ENCODE measurements at places on chromosomes 5 and 9.

GRCh38 chr5:94992325-94992724 is 292.6 kb downstream of the MCTP1 start:
- no peak overlapping the region for H3K27ac ChIP-seq
- no peaks in the 10 kb centered on the region for H3K4me1 ChIP-seq
- H3K27me3 ChIP-seq: no peaks in the 10 kb centered on the region
- H3K36me3 ChIP-seq: no peaks in the 10 kb centered on the region
- DNase-seq: no peak

DNA sequence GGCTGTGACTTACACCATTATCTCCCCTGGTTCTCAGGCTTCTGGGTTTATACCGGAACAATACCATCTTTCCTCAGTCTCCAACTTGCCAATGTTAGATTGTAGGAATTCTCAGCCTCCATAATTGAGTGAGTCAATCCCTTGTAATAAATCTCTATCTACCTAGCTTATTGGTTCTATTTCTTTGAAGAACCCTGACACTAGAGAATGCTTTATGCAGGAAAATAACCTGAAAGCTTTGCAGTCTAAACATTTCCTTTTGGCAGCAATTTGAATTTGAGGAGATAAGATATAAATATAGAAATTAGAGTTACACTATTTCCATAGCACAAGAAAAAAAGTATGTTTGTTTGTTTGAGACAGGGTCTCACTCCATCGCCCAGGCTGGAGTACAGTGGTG is 278.1 kb upstream of the CDH18 start:
- no peaks in the 10 kb centered on the region for H3K36me3 ChIP-seq
- H3K27ac ChIP-seq: no peak overlapping the region
- no peaks in the 10 kb centered on the region for H3K27me3 ChIP-seq
- no peaks in the 10 kb centered on the region for H3K4me1 ChIP-seq
- H3K4me3 ChIP-seq: no peak overlapping the region

DNA sequence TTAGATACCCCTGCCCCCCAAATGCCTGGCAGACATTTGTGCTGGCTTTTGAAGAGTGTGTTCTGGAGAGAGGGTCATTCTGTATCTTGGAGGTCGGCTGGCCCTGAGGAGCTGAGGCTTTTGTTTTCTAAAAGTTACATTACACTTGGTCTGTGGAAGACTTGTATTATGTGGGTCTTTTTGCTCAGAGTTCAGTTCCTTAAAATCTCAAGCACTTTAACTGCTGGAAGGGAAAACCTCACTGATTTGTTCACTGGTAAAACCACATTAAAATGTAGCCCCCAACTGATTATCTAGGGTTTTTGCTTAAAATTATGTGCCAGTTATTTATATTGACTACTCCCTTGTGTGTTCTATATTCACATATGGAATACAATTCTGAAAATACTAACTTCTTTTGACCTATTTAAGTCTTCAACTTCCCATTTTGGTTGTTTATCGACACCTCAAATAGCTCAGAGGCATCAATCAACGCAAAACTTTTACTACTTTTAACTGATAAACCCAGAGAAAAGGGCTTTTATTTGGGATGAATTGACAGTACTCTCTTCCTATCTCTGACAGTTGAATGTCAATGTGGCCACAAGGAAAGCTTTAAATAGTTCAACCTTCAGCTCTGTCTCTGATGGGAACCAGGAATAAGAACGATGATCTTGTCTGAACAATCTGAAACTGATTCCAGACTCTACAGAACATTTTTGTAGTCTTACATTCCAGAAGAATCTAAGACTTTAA is 54.0 kb upstream of the MAP3K1 start:
- no peak overlapping the region for H3K4me3 ChIP-seq
- H3K27me3 ChIP-seq: peaks cover 13% of the 10 kb centered on the region
- no peaks in the 10 kb centered on the region for H3K4me1 ChIP-seq
- no peaks in the 10 kb centered on the region for H3K36me3 ChIP-seq
- H3K27ac ChIP-seq: no peak overlapping the region

GRCh38 chr5:65050826-65051498 is 282.2 kb downstream of the CWC27 start:
- no peak overlapping the region for H3K27ac ChIP-seq
- H3K4me3 ChIP-seq: no peak overlapping the region
- no peaks in the 10 kb centered on the region for H3K4me1 ChIP-seq
- no peak for DNase-seq
- no peaks in the 10 kb centered on the region for H3K36me3 ChIP-seq

Data from activated T-helper 1 cell treated with anti-CD3 and anti-CD28 coated beads, Interleukin-12 subunit alpha, Interleukin-12 subunit beta, Interleukin-2, Interleukin-4 antibody, amounts not matched to agents 30 ng/mL and 10 ng/mL and 1 ng/mL, durations not matched to agents 14 hours and 24 hours and 36 hours (primary cell).